ENCODE measurements at places on chromosomes 3 and 15. TPM values are rescaled to one million over a fixed set of nuclear protein-coding genes. Genes with fewer than 3 reads are reported as not detected.

DNA sequence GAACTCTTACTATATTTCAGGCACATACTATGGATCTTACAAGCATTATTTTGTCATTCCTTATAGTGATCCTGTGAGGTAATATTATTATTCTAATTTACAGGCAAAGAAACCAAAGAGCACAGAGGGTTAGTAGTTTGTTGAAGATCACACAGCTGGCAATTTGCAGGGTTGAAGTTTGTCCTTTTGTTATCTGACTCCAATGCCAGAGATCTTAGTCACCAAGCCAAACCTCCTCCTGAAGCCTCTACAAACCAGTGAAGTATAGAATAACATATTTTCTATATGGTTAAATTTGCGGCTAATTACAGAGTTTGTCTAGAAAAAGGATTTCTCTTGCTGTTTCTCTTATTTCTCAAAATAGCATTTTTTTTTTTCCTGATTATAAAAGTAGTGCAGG, 11.2 kb downstream of the ISLR2 start:
- peaks cover 55% of the 10 kb centered on the region for H3K27me3 ChIP-seq
- DNase-seq, result no peak
- no peak overlapping the region for H3K4me3 ChIP-seq
- no peak overlapping the region for H3K27ac ChIP-seq
- H3K4me1 ChIP-seq, result peaks cover 40% of the 10 kb centered on the region

GRCh38 chr3:16896094-16896627, 11.4 kb downstream of the PLCL2 start:
- no peaks in the 10 kb centered on the region for H3K36me3 ChIP-seq
- H3K4me1 ChIP-seq, result peaks cover 24% of the 10 kb centered on the region
- H3K27ac ChIP-seq, result no peak overlapping the region
- DNase-seq, result no peak

The P3H2 gene
- 23.5 TPM for total RNA-seq

The A4GNT gene
- total RNA-seq, result 0.34 TPM

The ESYT3 gene
- total RNA-seq, result 2.0 TPM

GRCh38 chr3:148459931-148460513, 237.7 kb upstream of the AGTR1 start:
- DNase-seq, result no peak
- no peak overlapping the region for H3K4me3 ChIP-seq
- no peaks in the 10 kb centered on the region for H3K4me1 ChIP-seq
- H3K36me3 ChIP-seq, result no peaks in the 10 kb centered on the region
- H3K27ac ChIP-seq, result no peak overlapping the region

The CX3CR1 gene
- total RNA-seq, result 0.21 TPM

Measured in type B pancreatic cell (in vitro differentiated cells).